ENCODE measurements at places on chromosomes 12 and 14. TPM values are rescaled to one million over a fixed set of nuclear protein-coding genes. Genes with fewer than 3 reads are reported as not detected.

DNA sequence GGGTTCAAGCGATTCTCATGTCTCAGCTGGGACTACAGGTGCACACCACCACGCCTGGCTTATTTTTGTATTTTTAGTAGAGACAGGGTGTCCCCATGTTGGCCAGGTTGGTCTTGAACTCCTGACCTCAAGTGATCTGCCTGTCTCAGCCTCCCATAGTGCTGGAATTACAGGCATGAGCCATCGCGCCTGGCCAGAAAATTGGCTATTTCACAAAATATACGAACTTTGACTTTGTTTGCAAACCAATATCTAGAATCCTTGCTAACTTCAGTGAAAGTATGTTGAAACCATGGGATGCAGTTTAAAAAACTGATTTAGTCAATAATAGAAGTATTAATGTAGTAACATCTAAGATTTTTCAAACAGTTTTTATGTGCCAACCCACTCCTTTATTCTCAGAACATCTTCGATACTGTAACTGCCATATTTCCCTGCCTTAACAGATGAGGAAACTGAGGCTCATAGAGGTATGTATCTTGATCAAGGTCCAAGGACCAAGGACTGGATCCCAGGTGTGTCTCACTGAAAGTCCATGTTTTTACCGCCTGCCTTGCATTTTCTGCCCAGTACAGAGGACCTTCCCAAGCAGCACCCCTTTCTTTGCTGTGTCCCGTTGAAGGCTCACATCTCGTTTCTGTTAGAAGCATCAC is 54.5 kb downstream of the SMOC1 start:
- no peak for DNase-seq

- DNase-seq, result no peak
Observed at GRCh38 chr14:103517721-103518421, 4.8 kb downstream of the CKB start.

GRCh38 chr14:23528555-23528954 is 23.0 kb downstream of the ZFHX2 start:
- no peak for DNase-seq

- DNase-seq, result peak; percentile 41
Observed at GRCh38 chr14:92922883-92923743, at the start of gene CHGA. Gene CHGA, plus strand, starts transcription at chr14:92923150. Its CDS starts 210 bp downstream, at chr14:92923360.

DNA sequence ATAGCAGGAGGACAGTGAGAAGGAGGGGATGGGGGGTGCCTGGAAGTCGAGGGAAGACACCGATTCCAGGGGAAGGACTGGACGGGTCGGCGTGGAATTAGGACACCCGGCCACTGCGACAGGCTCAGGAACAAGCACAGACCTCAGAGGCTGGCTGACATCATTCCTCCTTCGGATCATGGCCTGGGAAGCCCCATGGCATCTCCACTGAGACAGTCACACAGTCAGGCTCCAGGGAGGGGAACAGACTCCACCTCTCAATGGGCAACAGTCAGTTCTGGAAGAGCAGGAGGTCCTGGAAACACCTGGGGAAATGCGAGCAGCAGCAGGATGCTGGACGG is 67.9 kb upstream of the FBRSL1 start:
- no peak for DNase-seq

DNA sequence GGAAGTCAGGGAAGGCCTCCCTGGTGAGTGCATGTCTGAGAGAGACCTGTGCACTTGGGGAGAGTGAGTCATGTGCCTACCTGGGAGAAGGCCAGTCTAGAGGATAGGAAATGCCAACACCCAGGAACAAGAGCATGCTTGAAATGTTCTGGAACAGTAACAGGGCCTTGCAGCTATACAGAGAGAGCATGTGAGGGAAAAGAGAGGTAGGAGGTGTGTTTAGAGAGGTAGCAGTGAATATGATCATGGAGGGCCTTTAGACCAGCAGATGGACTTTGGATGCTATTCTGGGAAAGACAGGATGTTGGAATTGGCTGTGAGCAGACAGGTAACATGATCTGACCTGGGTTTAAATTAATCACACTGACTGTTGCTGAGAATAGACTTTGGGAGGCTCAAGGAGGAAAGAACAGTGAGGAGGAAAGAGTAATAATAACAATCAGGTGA is 1143.6 kb downstream of the FLRT2 start:
- no peak for DNase-seq

COL2A1 gene
- total RNA-seq, result not detected

LRCOL1 gene
- total RNA-seq, result not detected

KCNC2 gene
- not detected for total RNA-seq

DNA sequence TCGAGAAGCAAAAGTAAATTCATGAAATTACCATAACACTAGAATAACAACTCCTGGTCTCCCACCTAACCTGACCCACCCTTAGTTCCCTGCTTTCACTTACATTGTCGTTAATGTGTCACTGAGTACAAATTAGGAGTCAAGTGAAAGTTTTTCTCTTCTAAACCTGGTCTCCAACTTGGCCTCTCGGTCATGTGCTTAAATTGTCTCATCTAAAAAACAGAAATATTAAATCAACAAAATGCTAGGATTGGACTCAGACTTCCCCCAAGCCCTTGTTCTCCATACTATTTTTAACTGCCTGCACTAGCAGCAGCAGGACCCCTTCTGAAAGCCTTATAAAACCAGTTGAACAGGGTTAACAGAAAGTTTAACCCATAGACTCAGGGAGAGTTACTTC is 1.8 kb upstream of the BTG1 start:
- DNase-seq, result no peak

AKAP5 gene
- 1.1 TPM for total RNA-seq

GRCh38 chr12:128970941-128971340 is 117.7 kb downstream of the GLT1D1 start:
- no peak for DNase-seq

GRCh38 chr12:41941079-41941478 is 203.6 kb downstream of the GXYLT1 start:
- DNase-seq, result no peak

E2F7 gene
- total RNA-seq, result 16.9 TPM

- peak; percentile 19 for DNase-seq
Observed at GRCh38 chr14:71554959-71555612, 377.1 kb upstream of the RGS6 start.

TMEM30B gene
- 0.26 TPM for total RNA-seq

RNF212B gene
- not detected for total RNA-seq

DNA sequence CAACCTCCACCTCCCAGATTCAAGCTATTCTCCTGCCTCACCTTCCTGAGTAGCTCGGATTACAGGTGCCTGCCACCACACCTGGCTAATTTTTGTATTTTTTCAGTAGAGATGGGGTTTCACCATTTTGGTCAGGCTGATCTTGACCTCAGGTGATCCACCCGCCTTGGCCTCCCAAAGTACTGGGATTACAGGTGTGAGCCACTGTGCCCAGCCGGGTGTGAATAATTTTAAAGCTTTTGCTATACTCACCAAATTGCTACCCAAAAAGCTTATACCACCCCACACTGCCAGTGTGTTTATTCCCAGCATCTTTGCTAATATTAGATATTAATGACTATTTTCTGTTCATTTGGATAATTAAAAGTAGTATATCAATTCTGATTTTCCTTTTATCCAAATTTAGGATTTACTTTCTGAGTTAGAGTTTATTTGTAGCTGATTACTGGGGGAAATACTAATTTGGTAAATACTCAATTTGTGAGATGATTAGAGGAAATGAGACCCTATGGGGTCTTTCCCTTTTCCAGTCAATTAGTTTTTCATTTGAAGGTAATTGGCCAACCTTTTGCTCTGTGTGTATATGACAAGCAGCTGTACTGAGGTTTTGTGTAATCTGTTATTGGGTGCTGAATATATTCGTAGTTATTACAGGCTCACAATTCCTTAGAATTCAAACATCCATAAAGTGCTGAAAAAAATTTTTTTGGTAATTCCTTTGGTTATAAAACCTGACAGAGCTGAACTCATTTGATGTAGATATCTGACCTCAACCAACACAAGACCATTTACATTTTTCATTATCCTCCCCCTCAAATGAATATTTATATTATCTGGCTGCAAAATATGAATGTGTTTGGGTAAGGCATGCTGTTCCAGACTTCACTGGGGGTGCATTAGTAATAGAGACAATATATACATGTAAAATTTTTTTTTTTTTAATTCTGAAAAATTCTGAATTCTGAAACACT is 73.6 kb downstream of the ANO6 start:
- no peak for DNase-seq

SYNDIG1L gene
- not detected for total RNA-seq

DNA sequence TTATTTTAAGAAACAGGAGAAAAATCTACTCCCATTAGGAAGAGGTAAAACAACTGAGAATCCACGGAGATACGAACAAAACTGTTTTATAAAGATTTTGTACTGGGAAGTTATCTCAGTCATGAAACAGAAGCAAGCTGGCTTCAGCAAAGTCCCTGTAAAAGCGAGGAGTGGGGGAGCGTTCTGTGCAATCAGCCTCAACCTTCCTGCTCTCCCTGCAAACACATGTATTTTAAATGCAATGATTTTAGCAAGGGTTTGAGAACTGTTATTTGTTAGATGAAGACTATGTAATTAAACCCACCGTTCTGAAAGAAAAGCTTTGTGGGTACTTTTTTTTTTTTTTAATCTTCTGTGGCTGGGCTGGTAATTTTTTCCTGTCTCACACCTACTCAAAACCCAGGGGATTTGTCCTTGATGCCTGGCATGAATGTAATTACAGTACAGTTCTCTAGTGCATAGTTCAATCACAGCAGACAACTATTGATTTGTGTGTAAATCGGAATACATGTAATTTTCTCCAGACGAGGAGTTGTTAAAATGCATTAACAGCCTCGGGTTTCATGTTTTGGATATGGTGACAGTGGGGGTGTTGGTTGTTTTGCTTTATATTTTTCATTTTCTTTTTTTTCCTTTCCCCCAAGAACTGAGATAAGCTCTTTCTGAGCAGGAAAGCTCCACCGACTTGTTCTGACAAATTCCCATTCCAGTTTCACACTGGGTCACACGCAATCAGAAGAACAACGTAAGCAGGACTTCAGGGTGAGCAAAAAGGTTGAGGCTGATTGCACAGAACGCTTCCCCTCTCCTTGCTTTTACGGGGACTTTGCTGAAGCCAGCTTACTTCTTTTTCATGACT is 153.6 kb downstream of the PHLDA1 start:
- DNase-seq, result no peak

- no peak for DNase-seq
Observed at GRCh38 chr14:104680056-104680805, 9.2 kb upstream of the INF2 start.

DNA sequence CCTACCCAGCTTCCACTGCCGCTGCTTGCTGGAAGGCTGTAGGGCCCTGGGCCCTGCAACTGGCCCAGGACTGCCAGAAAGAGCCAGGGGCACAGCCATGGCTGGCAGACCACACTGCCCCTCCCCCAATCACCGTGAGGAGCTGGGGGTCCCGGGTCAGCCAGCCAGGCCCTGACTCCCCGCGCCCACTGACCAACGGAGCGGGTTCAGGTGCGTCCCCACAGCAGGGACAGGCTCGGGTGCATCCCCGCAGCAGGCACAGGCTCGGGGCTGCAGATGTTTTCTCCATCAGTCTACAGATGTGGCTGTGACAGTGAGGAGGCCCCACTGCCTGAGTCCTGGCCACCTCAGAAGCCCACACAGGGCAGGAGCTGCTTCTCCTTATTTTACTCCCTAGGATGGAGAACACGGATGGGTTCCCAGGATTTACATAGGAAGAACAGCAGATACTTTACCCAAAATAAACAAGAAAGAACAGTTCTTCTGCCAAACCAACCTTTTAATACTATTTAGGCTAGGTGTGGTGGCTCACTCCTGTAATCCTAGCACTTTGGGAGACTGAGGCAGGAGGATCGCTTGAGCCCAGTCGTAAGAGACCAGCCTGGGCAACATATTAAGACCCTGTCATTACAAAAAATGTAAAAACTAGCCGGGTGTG is 61.1 kb downstream of the TESC start:
- DNase-seq, result no peak

DNA sequence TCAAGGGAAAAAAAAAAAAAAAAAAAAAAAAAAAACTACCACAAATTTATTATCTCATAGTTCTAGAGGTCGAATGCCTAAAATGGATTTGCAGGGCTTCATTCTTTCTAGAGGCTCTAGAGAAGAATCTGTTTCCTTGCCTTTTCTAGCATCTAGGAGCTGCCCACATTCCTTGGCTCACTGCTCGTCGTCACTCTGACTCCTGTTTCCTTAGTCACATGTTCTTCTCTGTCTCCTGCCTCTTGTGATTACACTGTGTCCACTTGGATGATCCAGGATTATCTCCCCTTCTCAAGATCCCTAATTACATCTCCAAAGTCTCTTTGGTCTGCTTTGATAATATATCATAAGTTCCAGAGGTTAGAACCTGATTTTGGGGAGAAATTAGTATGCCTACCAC is 88.7 kb downstream of the HECTD1 start:
- no peak for DNase-seq

DNA sequence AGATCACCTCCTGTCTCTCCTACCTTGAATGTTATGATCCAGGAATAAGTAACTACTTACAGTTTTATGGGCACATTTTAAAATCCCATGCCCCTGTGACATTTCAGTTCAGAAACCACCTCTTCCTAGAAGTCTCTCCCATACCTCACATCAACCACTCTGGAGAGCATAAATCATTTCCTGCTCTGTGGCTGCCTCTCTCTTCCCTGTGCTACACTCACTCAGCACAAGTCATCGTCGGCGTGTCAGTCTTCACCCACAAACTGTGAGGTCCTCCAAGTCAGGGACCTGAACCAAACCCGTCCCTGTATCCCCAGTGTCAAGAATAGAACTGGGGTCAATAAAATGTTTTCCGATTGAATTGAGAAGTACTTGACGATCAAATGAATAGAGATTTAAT is 863.3 kb downstream of the BCL11B start:
- peak; percentile 6 for DNase-seq

ALDH1L2 gene
- 1.1 TPM for total RNA-seq

CLEC2A gene
- total RNA-seq, result not detected

GRCh38 chr12:92706594-92706993 is 3.8 kb downstream of the PLEKHG7 start:
- no peak for DNase-seq

DNA sequence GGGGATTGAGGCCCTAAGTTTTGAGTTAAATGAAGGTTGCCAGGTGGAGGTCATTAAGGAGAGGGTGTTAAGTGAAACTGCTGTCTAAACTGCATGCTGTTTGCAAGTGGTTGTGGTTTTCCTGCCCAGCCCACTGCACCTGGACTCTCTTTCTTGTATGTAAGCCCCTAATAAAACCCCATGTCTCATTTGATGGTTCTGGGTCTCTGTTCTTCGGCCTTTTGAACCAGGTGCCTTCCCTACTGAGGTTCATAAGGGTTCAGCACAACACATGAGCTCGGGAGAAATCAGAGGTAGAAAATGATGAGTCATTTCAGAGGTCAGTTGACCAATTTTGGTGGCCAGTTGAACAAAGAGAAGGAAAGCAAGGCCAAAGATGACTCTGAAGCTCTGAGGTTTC is 382.5 kb downstream of the RPS29 start:
- DNase-seq, result no peak

All from activated T-helper 1 cell treated with anti-CD3 and anti-CD28 coated beads, Interleukin-12 subunit alpha, Interleukin-12 subunit beta, Interleukin-2, Interleukin-4 antibody, amounts not matched to agents 30 ng/mL and 10 ng/mL and 1 ng/mL, durations not matched to agents 14 hours and 24 hours and 36 hours (primary cell).